ENCODE measurements at places on chromosomes 12 and 14.

GRCh38 chr12:129304529-129304928 lies 451.3 kb downstream of the GLT1D1 start:
- DNase-seq = no peak

GRCh38 chr14:67191768-67192290 lies 2.6 kb downstream of the GARIN2 start:
- no peak for DNase-seq

DNA sequence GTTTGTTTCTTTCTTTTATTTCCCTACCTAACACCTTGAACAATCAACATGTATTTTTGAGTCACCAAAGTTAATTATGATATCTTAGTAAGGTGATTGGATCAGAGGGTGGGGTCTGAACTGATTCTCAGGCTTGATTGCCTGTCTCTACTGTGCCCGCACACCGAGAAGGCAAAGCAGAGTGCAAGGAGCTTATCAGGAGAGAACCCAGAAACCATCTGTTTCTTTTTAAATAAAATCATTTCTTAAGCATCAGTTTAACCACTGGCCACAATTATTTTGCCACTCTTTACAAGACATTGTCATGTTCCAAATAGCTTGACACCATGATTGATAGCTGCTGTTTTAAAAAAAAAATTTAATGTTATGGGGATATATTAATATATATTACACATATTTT lies 3.1 kb downstream of the GARIN2 start:
- no peak for DNase-seq

GRCh38 chr12:5650281-5650680 lies 218.4 kb downstream of the NTF3 start:
- DNase-seq = no peak
